Umbilical cord (tissue), 2 donors: ENCODE measurements at places on chromosomes 2 and 18.

DNA sequence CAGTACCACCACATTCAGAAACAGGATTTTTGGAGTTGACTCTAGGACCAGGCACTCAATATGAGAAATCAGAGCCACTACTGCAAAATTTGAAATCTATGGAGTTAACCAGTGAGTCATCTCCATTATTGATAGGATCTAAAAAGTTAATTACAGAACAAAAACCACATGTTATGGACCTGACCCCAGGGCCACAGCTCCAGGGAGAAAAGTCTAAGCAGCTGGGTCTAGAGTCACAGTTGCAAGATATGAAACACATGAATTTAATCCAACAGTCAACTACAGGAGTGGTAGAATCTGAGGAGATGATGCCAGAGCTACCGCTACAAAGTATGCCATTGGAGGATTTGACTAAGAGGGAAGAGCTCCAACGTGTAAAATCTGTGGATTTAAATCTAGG is 13.4 kb upstream of the ZNF512 start:
- DNase-seq = no peak

- DNase-seq = no peak
Observed at GRCh38 chr2:46486436-46486835, 7.1 kb downstream of the TMEM247 start.

DNA sequence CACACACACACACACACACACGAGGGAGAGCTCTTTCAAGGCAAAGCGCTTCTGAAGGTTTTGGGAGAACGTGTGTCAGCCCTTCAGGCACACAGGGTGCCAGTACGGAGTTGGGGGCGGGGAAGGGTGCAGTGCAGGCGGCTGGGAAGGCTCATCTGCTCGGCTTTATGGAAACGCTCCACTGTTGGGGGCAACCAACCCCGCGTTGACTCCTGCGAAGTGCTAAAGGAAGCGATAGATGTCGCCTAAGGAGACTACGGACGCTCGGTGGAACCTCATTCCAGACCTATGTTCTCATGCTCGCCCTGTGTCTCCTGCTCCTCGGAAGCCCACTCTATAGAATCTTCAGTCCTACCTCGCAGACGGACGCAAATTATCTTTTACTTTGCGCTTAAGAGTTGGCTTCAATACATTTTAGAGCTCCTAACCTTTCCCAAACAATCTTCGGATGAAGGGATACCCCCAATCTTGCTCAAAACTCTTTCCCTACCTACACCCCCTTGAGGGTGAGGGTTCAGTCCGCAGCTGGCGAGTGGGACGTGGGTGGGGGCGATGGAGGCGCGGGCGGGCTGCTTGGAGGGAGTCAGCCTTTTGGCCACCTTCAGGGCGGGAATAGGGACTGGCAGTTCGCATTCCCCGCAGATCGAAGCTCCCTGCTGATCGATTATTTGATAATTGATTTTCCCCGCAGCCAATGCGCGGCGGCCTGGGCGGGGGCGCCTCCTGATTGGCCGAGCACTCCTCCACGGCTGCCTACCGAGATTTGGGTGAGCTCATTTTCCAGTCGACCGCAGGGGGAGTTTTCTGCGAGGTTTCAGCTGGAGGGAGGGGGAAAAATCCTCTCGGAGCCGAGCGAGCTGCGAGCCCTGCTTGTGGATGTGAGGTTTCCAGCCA is 1.9 kb upstream of the MEIS1 start:
- DNase-seq = peak; percentile 99

DNA sequence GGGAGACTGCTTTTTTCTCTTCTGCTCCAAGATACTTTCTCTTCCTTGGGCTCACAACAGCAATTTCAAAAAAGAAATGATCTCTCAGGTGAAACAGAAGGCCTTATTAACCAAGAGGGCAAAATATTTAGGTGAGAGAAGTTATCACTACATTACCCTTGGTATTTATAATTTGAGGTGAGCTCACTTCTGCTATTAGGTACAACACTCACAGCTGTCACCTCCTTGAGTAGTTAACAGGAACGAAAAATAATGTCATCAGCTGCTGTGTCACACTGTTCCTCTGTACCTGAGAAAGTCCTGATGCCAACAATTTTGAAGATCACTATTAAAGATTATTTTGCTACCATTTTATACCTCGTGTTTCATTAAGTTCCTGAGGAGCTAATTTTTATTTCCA is 205.0 kb downstream of the DLGAP1 start:
- DNase-seq = no peak

DNA sequence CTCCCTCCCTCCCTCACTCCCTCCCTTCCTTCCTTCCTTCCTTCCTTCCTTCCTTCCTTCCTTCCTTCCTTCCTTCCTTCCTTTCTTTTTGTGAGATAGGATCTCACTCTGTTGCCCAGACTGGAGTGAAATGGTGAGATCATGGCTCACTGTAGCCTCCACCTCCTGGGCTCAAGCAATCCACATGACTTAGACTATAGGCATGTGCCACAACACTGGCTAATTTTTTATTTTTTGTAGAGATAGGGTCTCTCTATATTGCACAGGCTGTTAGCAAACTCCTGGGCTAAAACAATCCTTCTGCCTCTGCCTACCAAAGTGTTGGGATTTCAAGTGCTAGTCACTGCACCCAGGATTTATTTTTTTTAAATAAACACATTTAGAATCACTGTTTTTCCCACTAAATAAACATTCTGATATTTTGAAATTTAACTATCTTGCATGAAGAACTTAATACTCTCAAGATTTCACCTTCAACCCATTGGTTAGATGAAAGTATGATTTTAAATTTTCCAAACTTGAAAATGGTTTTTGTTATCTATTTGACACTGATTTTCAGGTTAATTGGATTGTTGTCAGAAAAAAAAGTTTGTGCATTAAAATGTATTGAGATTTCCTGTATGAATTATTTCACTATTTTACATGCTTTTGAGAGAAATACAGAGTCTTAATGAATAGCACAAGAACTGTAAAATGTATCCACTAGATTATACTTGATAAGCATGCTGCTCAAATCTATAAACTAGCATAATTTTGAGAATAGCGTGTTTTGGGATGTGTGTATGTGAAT is 745.1 kb downstream of the TSN start:
- no peak for DNase-seq

DNA sequence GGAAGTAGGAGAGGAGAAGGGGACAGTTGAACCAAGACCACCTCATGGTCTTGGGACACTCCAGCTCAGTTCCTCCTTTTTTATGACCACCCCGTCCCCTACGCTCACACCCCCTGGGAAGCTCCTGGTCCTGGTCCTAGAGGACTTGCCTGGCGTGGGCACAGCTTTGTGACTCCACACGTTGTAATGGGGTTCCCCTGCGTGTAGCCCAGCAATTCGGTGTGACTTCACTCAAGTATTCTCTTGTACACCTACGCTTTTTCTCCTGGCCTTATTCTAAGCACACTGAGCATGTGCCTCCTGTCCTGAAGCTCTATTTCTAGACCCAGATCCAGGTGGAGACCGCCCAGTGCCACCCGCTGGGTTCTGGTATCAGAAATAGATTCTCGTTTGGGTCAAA is 36.1 kb upstream of the B3GNT7 start:
- DNase-seq = no peak

GRCh38 chr2:3759331-3759730 is 56.0 kb downstream of the DCDC2C start:
- no peak for DNase-seq

DNA sequence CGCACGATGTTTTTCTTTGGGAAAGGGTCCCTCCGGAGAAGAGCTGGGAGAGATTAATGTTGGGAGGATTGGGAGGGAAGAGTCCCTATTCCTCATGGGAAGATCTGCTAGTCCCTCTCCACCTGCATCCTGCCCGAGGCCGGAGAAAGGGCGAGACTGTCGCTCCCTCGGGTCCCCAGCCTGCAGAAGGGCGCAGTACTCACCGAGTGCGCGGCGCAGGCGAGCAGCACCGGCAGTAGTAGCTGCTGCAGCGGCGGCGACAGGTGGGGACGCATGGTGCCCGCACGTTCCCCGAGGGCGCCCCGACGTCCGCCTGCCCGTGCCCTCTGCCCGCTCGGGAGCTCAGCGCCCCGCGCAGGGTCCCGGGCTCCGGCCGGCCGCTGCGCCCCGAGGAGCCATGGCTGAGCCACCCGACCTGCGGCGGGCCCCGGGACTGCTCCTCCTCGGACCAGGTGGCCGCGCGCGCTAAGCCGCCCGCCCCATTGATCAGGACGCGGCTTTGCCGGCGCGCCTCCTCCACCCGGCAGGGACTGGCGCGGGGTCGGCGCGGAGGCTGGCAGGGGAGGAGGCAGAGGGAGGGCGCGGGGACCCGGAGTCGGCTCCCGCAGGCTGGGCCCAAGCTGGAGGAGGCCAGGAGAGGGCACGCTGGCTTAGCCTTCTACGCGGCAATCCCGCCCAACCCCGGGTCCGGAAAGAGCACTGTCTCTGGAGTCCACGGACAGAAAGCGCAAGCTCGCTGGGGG is at the start of gene SCTR:
SCTR (minus strand) TSS at position 532 of the 743 bp plus-strand sequence; CDS start at position 275, 257 bp downstream.
- no peak for DNase-seq

DNA sequence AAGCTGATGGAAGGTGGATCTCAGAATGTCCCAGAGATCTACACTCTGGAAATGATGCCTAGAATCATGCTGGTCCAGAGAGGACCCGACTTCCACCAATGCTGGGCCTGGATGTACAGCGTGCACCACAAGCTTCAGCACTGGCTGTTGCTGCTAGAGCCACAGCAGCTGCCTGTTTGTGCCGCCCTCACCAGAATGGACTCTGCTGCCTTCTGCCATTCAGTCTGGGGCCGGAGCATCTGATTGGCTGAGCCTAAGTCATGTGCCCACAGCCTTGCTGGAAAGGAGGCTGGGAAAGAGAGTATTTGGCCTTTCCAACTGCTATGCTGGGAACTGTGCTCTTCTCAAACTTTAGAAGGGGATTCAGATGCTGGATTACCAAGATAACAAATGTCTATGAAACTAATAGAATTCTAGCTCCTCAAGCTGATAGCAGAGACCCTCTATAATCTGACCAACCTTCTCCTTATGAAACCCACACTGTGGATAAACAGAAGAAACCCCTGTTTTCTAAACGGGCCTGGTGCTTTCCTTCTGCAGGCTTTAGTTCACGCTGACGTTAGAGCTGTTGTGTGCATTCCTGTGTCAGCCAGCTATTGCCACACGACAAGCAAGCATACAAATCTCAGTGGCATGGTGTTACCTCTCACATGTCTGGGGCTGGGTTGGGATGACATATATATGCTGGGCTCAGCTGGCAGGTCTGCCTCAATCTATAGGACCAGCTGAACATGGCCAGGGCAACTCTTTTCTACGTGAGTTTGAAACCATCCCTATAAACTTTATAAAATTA is 4.1 kb upstream of the LOXHD1 start:
- peak; percentile 48 for DNase-seq

DNA sequence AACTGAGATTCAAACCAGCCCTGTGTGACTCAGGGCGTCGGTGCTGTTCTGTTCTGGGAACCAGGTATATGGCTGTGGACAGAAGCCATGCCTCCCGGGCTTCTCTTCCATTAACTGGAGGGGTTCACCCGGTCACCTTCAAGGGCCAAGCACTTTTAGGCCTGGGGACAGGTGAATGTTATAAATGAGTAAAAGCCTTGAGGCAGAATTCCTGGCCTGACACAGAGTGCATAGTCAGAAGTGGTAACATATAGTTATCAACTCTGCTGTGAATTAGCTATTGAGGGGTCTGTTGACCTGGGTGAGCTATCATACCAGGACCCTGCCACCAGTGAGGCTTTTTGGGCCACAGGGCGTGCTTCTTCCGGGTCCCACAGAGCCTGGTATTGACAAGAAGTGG is 2.7 kb downstream of the FHOD3 start:
- no peak for DNase-seq

DNA sequence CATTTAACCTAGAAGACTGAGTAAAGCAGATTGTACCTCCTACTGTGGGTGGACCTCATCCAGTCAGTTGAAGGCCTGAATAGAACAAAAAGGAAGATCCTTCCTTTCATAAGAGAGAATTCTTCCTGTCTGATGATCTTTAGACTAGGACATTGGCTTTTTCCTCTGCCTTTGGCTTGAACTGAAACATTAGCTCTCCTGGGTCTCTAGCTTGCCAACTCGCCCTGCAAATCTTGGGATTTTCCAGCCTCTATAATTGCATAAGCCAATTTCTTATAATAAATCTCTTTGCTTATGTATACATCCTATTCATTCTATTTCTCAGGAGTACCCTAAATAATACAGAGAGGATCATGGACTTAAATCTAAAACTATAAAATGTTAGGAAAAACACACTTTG is 6.2 kb upstream of the KDSR start:
- DNase-seq = no peak

DNA sequence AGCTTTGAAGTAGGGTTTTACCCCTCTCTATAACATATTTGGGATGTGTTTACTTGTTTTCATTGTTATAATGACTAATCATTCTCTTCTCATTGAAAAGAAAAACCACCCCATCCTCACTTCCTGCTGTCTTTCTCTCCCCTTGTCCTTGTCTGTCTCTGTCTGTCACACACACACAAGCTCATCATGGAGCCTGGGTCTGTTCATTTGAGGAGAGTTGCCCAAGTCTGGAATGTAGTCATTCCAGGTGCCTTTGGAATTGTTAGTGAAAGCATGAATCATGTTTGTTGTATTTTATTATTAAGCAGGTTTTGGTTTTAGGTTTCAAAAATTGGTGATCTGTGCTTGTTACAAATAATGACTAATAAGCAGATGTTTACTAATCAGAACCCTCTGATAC is 133.5 kb upstream of the IL1R2 start:
- no peak for DNase-seq

DNA sequence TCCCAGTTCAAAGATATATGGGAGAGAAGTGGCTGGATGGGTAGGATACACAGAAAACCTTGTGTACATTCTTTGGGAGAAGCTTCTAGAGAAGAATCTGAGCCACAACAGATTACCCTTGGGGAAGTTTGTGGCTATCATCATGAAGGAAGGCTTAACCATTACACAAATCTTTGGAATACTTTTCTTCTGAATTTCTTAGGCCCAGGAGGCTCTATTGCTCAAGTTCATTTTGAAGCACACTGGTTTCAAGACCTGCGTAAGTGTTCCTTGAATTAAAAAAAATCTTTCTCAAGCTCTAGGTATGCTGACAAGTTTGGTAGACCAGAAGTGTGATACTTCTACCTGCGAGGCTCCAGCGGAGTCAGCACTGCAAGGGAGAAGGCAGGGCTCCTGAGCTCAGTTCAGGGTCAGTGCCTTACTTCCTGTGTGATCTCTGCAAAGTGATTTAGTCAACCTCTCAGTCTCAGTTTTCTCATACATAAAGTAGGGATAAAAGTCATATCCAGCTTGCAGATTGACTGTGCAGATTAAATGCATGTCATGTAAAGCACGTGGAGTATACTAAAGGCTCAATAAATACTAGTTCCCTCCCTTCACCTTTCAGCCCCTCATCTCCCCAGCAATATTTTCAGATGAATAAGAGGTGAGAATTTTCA is 438.6 kb downstream of the DLGAP1 start:
- DNase-seq = no peak
